Activated CD4-positive, CD25-positive, alpha-beta regulatory T cell (primary cell): ENCODE measurements at places on chromosomes 3 and 15.

DNA sequence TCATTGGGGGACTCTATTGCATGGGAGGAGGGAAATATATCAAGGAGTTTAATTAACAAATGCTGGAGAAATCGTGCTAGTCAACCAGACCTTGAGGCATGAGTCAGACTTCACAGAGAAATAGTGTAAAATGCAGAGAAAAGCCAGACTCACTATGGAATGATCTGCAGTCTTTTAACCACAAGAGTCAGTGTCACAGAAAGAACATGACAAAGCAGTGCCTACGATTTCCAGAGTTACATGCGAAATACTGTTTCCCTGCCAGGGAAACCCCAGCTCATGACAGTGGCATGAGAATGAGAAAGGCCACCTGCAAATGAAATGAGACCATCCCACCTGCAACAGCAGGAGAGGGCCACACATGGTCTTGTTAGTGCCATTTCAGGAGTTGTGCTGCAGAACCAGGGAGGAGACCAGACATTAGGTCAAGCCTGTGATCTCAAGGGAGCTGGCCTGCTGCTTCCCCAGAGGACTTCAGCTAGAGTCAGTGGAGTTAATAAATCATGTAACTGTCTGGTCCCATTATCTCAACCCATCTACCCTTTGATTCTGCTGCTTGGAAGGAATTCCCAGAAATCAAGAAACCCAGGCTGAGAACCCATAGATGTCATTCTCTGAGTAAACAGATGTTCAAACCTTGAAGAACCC is 79.0 kb downstream of the ERC2 start:
- DNase-seq = no peak

DNA sequence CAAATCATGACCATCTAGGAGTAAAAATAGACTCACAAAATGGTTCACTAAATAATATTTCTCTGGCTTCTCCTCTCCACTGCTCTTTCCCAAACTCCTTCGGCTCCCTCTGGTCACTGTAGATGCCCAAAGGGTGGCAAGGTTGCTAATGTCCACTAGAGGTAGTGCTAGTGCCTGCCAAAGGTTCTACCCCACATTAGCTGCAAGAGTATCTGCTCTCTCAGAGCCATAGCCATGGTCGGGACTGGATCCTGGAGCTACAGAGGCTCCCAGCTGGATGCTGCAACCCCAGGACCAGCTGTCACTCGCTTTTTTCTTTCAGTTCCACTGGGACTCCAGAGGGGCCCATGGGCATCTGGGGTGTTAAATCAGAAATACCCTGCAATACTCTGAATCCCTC is 8.5 kb downstream of the HTR3D start:
- DNase-seq = no peak

DNA sequence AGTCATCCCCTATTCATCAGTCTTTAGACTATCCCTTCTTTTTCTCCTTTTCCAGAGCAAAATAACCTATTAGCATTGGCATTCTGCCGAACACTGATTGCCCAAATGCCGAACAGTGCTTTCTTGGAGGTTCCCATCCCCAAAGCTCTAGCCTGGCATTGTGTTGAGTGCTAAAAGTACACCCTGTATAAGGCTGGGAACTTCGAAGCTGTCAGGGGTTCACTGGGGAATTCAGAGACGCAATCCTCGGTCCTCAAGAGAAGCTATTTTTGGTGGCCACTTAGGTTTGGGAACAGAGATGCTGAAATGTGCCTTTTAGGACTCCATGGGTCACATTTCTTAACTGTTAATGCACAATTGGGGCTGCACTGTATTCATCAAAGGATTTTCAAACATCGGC is 8.4 kb downstream of the FRMD5 start:
- no peak for DNase-seq

DNA sequence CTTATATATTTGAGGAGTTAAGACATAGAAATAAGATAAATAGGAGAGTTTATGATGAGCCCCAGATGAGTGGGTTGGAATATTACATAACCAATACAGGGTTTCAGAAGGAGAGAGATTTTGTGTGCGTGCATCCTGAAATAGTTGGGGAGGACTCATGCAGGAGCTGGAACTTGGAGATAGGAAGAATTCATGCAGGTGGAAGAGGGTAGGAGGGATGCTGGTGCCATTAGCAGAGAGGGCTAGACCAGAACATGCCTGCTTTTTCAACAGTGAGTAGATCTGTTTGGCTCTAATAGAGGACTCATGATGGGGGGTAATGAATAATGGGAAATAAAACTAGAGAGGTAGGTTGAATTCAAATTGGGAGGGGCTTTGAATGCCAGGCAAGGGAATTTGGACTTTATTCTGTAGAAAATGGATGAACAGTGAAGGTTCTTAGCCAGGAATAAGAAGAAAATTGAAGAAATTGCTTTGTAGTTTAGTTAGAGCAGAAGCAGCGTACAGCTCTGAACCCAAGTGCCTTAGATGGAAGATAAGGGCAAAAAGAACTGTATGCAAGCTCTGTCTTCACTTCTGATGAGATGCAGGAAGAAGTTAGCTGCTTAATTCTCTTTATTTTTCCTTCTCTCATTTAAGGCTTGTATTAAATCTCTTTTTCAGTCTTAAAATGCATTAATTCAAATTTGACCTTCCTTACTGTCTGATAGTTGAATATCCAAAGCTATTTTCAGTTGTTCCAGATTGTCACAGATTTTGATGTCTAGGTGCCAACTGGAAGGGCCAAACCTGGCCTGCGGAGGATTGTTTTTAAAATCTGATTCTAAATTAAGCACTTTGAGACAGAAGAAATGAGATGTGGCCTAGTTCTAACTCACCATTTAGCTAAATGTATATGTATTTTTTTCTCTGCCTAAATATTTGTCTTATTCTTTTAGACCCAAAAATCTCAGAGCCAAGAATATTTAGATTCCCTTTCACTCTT is 86.3 kb downstream of the PPM1L start:
- DNase-seq = no peak

GRCh38 chr3:27428446-27428845 is 55.7 kb downstream of the SLC4A7 start:
- DNase-seq = no peak

DNA sequence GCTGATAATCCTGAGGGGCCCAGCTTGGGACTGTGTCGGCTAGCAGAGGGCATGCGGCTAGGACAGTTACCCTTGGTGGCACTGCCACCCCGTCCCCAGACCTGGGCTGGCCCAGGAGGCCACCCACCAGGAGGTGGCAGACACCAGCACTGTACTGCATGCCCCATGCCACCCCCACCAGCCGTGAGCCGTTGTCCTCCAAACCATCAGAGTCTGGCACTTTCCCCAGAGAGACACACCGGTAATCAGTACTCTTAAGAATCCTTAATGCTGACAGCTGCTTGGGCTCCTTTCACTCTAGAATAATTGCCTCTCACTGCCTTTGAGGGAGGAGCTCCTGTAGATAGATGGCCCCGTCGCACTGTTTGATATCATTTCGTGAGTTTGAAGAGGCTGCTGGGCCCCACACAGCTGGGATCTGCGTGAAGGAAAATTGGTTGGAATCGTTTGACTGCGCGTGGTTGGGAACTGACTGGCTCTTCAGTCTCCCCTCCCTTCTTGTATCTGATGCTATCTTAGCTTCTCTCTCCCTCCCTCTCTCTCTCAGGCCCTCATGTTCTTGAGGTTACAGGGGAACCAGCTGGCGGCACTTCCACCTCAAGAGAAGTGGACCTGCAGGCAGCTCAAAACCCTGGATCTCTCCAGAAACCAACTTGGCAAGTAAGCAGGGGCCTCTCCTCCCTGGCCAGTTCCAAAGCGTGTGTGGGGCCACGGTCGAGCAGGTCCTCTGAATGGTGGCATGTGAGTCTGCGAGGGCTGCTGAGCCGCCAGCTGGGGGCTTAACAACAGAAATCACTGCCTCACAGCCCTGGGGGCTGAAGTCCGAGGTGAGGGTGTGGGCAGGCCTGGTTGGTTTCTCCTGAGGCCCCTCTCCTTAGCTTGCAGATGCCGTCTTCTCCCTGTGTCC is 94.9 kb downstream of the LRRK1 start:
- no peak for DNase-seq

DNA sequence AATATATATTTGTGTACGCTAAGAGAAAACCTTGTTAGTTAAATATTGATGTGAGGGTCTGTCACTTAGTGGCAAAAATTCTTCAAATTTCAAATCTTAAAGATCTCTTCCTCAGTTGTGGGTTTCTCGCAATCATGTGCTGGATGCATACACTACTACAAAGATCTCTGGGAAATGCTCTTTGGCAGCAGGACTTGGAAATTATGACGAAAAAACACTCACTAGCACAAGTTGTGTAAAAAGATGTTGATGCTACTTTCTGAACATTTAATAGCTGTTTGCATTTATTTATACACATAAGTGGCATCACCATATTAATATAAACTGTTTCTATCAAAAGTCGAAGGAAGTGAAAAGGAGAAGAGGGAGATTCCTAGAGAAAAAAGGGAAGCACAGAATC is 10.8 kb upstream of the NANOGP8 start:
- no peak for DNase-seq

GRCh38 chr3:194078045-194078821 is 57.7 kb upstream of the HES1 start:
- no peak for DNase-seq

DNA sequence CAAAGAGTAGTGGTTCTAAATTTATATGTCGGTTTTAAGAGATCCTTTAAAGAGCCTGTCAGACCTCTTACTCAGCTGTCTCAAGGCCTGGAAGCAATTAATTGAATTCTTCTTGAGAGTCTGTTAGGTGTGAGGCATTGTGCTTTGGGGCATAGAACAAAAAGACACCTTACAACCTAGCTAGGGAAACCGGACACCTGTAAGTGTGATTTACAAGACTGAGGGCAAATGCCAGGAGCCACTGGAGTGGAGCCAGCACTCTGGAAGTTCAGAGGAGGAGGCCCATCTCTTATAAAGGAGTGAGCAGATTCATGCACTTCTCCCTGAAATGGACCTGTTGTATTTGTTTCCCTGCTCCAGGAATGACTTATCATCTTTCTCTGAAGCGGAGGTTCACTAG is 97.7 kb upstream of the NUDT16 start:
- DNase-seq = no peak

DNA sequence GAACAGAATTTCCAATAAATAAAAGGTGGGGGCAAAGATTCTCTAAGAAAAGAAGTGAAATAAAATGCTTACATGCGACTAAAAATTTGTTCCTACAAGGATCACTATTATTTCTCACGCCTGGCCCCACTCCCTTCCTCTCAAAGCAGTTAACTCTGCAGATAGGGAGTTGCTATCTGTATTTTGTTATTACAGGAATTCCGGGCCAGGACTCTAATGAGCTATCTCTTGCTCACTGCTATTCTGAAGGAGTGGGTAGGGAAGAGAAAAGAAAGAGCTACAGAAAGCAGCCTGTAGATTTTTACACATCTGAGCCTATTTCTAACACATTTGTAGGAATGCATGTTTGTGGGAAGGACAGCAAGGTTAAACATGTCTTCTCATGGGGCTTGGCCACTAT is 140.4 kb downstream of the PCCB start:
- DNase-seq = no peak

DNA sequence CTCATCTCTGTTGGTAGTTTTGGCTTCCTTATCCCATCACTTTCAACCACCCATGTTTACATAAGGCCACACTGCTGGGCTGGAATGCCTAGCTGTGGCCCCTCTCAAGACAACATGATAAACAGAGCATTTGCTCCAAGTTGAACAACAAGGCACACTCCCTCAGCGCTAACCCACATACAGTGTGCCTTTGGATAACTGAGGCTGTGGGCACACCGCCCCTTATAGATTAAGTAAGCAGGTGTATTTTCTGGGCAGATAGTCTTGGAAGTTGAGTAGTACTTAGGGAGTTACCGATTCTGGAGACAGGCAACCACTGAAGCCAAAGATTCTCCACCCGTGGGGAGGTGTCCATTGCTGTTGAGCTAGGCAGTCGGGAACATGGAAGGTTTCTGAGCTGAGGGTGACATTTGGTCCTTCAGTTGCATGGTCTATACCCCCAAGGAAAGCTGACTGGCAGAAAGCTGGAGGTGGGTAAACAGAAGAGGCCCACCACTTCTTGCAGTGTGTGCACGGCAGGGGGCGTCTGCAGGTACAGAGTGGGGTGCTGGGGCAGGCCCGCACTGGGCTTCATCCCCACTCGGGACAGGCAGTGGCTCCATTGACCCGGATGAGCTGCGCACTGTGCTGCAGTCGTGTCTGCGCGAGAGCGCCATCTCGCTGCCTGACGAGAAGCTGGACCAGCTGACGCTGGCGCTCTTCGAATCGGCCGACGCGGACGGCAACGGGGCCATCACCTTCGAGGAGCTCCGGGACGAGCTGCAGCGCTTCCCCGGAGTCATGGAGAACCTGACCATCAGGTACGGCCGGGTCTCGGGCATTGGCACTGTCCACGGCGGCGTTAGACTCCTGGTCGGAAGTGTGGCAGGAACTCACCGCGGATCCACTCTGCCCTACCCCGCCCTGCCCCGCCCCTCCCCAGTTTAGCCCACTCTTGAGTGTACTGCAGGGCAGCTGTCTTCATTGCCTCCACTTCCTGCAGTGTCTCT is 16.8 kb downstream of the NOX5 start:
- no peak for DNase-seq

- peak; percentile 48 for DNase-seq
Observed at GRCh38 chr3:46705022-46705530, 3.9 kb downstream of the TMIE start.

DNA sequence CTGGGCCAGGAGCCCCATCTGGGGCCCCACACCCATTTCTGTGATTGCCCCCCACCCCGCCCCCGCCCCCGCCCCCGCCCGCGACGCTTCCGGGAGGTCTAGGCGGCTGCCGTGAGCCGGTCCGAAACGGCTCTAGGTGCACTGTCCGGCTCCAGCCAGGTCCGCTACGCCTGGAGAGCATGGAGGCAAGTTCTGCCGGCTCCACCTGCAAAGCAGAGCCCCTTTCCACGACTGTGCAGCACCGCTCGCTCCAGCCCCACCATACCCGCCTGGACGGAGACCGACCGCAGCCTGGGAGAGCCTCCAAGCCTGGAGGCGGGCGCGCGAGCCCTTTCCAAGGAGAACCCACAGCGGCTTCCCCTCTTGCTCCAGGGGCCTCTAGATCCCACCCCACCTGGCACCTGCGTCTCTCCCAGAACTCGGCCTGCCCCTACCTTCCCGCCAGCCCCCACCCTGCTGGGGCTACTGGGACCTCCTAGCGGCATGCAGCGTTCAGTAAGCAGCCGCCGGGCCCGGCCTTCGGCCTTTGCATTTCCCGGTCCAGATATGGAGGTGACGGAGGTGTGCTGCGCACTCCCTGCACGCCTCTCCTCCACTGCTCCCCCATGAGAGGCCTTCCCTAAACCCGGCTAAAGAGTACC is 66.2 kb downstream of the KLF13 start:
- DNase-seq = no peak
